Central memory CD4-positive, alpha-beta T cell (primary cell): ENCODE measurements at places on chromosomes 7 and 10.

DNA sequence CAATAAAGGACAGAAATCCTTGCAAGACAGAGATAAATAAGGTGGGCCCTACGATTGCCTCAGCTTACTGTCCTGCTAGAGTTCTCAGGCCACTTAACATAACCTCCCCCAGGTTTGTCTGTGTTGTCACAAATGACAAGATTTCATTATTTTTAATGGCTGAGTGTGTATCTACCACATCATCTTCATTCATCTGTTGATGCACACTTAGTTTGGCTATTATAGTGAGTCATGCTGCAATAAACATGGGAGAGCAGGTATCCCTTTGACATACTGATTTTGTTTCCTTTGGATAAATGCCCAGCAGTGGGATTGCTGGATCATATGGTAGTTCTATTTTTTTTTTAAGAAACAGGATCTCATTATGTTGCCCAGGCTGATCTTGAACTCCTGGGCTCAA is 60.6 kb downstream of the PRTFDC1 start:
- DNase-seq, result no peak

DNA sequence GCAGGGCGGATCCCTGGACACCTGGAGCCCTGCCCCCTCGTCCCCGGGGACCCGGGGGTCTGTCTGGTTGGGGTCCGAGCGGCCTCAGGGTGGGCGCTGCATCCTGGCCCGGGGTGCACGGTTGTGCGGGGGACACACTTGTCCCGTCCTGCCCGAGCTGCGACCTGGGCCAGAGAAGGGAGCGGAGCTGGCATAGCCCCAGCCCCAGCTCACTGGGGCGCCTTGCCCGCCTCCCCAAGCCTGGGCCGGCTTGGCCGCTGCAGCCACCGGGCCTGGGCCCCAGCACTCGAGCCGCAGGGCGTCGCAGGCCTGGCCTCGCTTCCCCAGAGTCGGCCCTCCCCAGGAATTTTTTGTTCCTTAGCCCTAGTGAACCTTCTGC is 54.5 kb downstream of the GLRX3 start:
- no peak for DNase-seq

DNA sequence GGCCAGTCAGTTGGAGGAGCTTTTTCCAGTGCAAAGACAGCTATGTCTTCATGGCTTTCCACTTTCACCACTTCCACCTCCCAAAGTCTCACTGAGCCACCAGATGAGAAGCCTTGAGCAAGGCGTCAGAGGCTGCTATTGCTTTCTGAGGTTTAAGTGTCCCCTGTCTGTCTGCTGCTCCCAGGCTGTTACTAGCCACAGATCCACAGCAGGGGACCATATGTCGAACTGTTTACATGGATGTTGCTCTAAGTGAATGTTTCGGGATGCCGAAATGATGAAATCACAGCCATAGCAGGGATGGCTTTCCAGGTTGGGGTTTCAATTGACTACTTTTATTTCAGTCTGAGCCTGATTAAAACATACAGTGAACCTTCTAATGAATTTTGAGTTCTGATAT is 88.5 kb downstream of the AVL9 start:
- DNase-seq, result no peak

DNA sequence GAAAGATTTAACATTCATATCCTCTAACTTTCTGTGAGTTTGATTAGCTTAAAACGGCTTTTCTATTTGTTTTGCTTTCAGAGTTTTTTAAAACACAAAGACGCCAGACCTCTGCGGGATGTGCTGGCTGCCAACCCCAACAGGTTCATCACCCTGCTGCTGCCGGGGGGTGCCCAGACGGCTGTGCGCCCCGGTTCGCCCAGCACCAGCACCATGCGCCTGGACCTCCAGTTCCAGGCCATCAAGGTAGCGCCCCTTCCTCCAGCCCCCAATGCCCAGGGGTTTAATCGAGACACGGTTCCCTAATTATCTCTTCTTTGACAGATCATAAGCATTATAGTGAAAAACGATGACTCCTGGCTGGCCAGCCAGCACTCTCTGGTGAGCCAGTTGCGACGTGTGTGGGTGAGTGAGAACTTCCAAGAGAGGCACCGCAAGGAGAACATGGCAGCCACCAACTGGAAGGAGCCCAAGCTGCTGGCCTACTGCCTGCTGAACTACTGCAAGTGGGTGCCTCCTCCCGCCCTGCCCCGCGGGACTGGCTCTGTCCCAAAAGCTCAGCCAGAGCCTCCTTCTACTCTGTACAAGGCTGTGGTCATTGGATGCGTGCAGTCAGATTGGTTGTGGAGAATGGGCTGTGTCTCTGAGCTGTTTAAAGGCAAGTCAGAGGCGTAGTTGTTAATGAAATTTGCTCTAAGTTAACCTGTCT is 71.2 kb downstream of the TRRAP start:
- no peak for DNase-seq

DNA sequence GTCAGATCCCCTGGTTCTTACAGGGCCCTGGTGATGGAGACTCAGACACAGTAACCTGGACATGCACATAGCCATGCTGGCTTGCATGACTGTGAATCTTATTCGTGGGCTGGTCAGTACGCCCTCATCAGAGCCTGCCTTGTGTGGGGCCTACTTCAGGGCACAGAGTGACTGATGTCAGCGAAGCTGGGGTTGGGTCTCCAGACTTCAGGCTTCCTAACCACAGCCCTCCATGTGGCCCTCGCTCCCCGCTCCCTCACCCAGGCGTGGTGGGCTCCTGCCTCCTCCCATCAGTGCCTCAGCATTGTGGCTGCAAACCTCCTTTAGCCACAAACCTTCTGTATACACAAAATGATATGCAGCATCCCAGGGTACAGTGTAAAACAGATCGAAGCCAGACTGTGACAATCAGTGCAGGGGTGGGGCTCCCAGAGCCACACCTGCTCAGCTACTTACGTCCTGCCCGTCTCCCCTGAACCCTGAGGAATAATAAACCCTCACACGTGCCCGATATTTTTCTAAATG is 7.1 kb upstream of the C10orf105 start:
- peak; percentile 58 for DNase-seq

- peak; percentile 8 for DNase-seq
Measured at GRCh38 chr7:103573479-103574058, 127.6 kb upstream of the SLC26A5 start.

GRCh38 chr10:51860257-51860656 is 160.9 kb upstream of the CSTF2T start:
- DNase-seq, result no peak

DNA sequence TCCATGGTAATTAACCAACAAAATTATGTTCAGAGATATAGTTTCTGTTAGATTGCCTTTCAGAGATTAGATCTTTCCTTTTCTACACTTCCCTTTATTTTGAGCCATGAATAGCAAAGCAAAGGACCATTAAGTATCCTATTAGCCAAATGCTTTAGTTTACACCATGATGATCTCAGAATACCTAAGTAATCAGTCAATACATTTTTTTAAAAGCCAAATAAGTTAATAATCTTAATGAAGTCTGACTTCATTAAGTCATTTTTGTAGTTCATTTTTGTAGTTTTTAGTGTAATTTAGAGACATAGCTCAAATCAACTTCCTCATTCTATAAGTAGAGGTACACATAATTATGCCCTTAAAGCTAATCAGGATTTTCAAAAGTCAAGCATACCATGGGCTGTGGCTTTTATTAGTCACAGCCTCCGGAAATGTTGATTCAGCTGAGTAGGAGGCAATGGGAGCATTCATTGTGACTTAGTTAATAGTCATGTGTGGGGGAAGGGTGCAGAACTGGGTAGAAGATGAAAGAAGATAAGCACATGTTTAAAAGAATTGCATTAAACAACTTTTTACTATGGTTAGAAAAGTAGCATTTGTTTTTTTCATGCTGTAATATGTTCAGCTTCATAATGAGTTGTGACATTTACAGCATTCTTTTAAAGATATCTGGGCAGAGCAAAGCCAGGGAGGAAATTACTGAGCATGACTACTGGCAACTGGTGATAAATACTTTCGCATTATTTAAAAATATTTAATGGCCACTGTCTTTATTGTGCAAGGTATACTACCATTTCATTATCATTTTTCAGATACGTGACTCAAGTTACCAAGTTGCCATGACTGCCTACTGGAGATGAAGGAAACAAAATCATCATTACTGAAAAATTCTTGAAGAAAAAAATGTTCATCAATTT is 57.3 kb upstream of the CCDC71L start:
- peak; percentile 48 for DNase-seq

- no peak for DNase-seq
Measured at GRCh38 chr10:132780356-132780755, 5.6 kb downstream of the NKX6-2 start.

- peak; percentile 6 for DNase-seq
Measured at GRCh38 chr7:130831817-130832481, 97.9 kb upstream of the KLF14 start.

DNA sequence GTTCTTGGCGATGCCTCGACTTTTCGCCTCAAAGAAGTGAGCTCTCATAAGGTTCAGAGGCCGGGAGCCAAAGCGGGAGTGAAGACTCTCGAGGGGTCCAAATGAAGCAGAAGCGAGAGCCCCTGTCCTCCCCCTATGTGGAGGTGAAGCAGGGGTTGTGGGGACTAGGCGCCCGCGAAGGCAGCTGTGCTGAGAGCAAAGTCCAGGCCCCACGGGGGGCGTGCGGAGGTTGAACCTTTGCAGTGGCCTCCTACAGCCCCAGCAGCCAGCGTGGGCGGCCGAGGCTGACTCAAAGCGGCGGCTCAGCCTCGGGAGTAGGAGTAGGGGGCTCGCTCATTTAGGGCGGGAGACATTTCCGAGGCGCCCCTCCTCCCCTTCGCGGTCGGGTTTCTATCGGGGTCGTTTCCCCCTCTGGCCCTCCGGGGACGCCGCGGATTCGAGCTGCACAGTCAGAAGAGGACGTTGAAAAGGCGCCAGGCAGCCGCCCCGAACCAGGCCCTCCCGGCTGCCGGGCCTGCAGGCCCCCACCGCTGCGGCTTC is 553 bp upstream of the ADD3 start:
- no peak for DNase-seq

GRCh38 chr7:127392182-127392565 is 334 bp downstream of the ZNF800 start:
- peak; percentile 74 for DNase-seq

DNA sequence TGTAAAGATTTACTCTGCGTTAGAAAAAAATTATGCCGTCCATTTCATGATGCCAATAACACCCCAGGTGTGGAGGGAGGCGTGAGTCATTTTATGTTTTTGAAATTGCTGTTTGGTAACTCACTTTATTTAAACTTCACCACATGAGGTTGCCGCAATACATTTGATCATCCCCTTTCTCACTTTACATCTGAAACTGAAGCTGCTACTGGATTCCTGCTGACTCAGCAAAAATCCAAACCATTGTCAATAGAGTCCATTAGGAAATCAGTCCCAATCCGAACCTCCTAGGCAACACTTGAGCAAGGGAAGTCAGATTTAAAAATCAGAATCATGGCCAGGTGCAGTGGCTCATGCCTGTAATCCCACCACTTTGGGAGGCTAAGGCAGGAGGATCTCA is 136.6 kb upstream of the SVIL start:
- no peak for DNase-seq

- DNase-seq, result no peak
Measured at GRCh38 chr10:99654390-99655175, 4.7 kb upstream of the ENTPD7 start.

GRCh38 chr7:26479581-26479980 is 187.9 kb downstream of the SNX10 start:
- no peak for DNase-seq
